Astrocyte (in vitro differentiated cells and primary cell): ENCODE measurements at places on chromosomes 3 and 15.
A peak's percentile ranks its signal among the peaks of the same experiment; 100 is the strongest.

- no peak for DNase-seq
These were observed 39.0 kb downstream of the CFAP100 start for GRCh38 chr3:126433496-126434263.

DNA sequence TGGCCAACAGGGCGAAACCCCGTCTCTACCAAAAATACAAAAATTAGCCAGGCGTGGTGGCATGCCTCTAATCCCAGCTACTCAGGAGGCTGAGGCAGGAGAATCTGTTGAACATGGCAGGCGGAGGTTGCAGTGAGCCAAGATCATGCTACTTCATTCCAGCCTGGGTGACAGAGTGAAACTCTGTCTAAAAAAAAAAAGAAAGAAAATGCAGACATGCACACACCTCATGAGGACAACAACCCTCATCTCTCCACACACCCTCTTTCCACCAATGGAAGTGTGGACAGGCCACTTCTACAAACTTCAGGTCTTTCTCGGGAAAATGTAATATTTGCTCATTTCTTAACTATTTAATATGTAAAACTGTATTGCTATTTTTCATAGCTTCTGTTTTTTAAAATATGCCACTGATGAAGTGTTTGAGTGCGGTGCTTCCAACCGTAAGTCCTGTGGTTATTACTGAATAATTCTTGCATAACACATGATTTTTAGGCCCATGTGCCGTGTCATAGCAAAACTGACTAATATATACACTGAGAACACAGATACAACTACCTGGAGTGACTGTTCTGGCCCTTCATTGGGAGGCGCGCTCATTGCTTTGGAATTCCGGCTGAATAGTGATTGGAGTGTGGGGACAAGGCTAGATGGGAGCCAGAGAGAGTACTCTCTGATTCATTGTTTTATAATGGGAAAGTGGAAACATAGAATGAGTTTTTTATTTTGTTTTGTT, 23.1 kb downstream of the LRRC31 start:
- peak; percentile 90 for DNase-seq

DNA sequence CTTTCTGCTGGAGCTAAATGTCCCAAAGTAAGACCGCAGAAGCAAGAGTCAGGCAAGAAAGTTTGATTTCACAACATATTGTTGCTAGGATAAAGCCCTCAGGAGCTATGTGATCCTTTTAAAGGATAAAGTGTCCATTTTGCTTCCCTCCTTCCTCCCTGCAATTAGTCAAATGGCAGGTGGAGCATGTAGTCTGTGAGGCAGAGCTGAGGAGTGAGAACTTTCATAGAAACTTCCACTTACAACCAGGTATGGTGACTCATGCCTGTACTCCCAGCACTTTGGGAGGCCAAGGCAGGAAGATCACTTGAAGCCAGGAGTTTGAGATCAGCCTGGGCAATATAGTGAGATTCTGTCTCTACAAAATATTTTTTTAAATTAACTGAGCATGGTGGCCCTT, 25.2 kb upstream of the RHCG start:
- DNase-seq, result no peak

GRCh38 chr3:107581230-107581629, 58.5 kb downstream of the BBX start:
- no peak for DNase-seq

- no peak for DNase-seq
These were observed 299.4 kb upstream of the RORA start for GRCh38 chr15:61528581-61528910.

GRCh38 chr3:36418296-36418695, 38.0 kb downstream of the STAC start:
- peak; percentile 37 for DNase-seq

DNA sequence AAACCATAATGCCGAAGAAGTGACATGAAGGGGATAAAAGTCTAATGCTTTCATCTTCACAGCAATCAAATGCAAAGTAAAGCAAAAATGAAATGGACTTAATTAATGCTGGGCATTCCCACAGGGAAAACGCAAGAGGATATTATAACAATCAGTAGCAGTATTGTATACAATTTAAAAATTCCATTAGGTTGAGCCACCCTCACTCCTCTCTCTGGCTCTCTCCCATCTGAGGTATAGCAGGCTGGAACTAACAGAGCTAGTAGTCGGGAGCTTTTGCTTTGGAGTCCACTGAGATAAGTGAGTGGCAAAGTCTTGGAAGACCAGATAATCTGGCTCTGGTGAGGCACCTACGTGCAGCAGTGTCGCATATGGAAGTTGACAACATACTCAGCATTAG, 33.9 kb downstream of the DET1 start:
- DNase-seq, result peak; percentile 36

- DNase-seq, result no peak
These were observed 12.2 kb upstream of the POLR2M start for GRCh38 chr15:57694279-57694678.

GRCh38 chr3:62990704-62991413, 115.6 kb upstream of the CADPS start:
- DNase-seq, result no peak

GRCh38 chr15:52234596-52235541, 43.7 kb upstream of the GNB5 start:
- DNase-seq, result no peak

- no peak for DNase-seq
These were observed 186.0 kb downstream of the NLGN1 start for GRCh38 chr3:173583496-173583895.

GRCh38 chr3:46192939-46193338, 15.2 kb downstream of the CCR1 start:
- no peak for DNase-seq
